ENCODE measurements at places on chromosomes 1 and 21.

DNA sequence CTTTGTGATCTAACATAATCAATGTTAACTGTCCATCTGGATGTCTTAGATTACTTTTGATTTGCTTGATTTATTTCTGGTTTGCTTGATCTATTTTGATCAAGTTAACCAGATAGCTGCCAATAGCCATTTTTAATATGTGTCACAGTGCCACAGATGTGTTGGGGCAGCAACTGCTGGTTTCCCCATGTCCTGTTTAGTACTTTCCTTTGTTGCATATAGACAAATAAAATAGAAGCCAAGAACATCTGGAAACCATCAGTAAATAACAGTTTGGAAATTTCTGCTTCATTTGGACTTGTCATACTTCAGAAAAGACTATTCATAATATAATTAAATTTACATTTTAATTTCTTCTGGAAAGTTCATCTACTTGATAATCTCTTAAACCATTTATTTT, 145.6 kb upstream of the C21orf91 start:
- DNase-seq, result no peak

- DNase-seq, result no peak
Observed at GRCh38 chr21:15430577-15430976, 299.2 kb upstream of the USP25 start.

GRCh38 chr1:82273816-82274215, 473.1 kb downstream of the ADGRL2 start:
- no peak for DNase-seq

DNA sequence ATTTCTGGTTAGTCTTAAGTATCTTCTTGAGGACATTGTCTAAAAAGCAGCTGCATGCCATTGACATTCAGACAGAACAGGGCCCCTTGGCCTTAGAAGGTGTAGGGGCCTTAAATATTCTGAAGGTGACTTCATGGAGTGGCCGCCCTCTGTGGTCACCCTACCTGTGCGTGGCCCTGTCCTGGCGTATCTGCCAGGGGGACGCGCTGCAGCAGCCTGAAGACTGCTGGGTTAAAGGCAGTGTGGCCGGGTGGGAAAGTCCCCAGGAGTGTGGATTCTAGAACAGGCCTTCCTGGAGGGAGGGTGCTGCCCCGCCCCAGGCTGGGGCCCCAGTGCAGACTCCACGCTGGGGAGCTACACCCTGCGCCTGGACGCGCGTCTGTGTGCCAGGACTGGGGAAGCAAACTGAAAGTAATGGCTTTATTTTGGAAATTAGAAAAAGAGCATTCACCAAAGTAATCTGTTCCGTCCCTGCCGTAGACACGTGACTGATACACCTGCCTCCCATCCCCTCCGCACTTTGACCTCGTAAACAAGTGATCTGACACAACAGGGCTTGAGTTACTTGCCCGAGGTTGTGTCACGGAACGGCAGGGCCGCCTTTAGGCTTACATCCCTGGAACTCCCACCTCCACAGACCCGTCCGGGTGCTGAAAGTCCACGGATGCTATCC, 1.8 kb downstream of the AGPAT3 start:
- DNase-seq, result peak; percentile 49

- DNase-seq, result no peak
Observed at GRCh38 chr1:189628857-189629256, 848.8 kb downstream of the BRINP3 start.

- no peak for DNase-seq
Observed at GRCh38 chr1:221886743-221887414, 145.0 kb upstream of the DUSP10 start.

- no peak for DNase-seq
Observed at GRCh38 chr1:21372383-21372782, 67.6 kb upstream of the NBPF3 start.

GRCh38 chr1:86687595-86687994, 16.8 kb upstream of the SH3GLB1 start:
- DNase-seq, result no peak

GRCh38 chr21:28633839-28634555, 358.7 kb downstream of the LTN1 start:
- DNase-seq, result no peak

GRCh38 chr1:240138867-240139266, 47.2 kb downstream of the FMN2 start:
- DNase-seq, result no peak

DNA sequence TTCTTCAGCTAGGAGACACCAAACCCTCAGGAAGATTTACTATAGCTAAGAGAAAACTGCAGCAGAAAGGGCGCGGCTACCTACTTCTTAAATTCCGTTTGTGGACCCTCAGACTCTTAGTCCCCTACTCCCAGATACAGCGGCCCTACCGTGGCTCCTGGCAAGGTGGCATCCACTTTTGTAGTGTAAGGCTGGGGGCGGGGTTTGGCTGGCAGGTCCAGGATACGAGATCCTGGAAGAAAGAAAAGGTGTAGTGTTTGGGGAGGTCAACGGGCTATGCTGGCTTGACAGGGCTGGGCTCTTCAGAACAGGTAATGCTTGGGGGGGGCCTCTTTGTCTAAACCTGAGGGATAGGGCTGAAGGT, 280 bp downstream of the CREB3L4 start:
- no peak for DNase-seq

DNA sequence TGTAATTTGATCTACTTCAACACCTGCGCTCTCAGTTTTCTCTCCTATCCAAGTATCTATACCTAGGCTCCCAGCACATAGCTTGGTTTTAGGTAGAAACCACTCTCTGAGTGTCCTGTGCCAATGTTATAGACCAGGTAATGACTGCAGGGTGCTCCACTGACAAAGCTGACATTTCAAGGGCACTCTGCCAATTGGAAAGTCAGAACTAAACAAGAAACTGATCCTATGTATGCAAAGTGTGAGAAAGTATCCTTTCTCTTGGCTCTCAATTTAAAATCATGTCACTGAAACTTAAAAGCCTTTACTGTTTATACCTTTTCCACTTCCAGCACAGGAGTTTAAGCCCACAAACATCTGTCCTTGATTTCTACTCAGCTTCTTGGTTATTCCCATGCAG, 45.0 kb upstream of the AIM2 start:
- DNase-seq, result no peak

GRCh38 chr1:53196485-53197290, at the start of gene CPT2:
Gene CPT2 (plus strand): TSS chr1:53196824. CDS start chr1:53196944, 120 bp downstream.
- DNase-seq, result peak; percentile 87

DNA sequence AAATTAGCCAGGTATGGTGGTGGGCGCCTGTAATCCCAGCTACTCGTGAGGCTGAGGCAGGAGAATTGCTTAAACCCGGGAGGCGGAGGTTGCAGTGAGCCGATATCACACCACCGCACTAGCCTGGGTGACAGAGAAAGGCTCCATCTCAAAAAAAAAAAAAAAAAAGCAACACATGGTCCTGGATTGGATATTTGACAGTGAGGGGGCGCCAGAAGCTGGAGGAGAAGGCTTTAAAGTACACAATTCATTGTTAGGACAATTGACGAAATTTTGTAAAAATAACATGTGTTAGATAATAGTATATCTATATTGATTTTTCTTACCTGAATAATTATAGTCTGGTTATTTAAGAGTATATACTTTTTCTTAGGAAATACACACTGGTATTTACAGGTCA, 50.2 kb upstream of the USP25 start:
- no peak for DNase-seq

- no peak for DNase-seq
Observed at GRCh38 chr1:10431070-10431730, 967 bp downstream of the CENPS start.

DNA sequence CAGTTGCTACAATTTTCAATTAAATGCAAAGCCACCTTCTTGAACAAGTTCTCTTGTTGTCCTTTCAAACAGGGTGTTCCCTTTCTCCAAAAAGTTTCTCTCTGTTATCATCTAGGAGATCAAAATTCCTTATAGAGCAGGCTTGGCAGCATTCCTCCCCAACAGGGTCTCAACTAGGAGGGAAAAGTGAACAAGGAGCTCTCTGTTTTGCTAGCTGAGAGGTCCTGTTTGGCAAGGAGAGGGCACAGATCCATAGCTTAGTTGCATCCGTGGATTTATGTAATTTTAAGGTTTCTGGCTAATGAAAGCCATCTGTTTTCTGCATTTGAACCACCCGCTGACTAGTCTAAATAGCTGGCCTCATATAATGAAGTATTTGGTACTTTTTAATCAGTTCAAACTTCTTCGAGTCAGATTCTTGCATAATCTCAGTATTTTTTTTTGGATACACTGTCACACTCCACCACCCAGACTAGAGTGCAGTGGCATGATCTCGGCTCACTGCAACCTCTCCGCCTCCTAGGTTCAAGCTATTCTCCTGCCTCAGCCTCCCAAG, 54.0 kb downstream of the APP start:
- DNase-seq, result no peak

DNA sequence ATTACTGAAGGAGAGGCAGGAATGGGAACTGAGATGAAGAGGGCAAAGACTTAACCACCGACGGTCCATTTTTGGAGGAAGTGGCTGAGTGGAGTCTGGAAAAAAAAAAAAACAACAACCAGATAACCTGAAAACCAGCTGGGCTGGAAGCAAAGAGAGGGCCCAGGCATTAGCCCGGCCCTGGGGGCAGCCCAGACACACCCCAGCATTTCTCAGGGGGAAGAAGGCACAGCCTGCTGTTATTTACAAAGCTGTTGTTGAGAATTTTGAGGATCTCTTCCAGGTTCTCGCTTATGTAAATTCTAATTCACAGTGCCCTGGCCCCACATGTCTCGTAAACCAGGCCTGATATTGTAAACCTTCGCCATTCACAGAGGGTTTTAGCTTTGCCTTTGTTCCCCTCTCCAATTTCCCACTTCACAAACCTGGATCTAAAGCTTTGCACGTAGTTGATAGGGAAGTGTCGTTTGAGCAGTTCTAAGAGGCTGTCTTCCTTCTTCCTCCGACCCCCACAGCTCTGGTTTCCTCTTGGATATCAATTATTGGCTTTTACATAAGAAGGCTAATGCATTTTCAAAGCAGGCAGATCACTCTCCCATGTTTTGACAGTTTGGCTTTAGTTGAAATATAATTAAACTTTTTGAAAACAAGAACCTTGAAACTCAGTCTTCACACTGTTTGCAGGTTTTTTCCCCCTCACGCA, 161.8 kb upstream of the IRF2BP2 start:
- no peak for DNase-seq

DNA sequence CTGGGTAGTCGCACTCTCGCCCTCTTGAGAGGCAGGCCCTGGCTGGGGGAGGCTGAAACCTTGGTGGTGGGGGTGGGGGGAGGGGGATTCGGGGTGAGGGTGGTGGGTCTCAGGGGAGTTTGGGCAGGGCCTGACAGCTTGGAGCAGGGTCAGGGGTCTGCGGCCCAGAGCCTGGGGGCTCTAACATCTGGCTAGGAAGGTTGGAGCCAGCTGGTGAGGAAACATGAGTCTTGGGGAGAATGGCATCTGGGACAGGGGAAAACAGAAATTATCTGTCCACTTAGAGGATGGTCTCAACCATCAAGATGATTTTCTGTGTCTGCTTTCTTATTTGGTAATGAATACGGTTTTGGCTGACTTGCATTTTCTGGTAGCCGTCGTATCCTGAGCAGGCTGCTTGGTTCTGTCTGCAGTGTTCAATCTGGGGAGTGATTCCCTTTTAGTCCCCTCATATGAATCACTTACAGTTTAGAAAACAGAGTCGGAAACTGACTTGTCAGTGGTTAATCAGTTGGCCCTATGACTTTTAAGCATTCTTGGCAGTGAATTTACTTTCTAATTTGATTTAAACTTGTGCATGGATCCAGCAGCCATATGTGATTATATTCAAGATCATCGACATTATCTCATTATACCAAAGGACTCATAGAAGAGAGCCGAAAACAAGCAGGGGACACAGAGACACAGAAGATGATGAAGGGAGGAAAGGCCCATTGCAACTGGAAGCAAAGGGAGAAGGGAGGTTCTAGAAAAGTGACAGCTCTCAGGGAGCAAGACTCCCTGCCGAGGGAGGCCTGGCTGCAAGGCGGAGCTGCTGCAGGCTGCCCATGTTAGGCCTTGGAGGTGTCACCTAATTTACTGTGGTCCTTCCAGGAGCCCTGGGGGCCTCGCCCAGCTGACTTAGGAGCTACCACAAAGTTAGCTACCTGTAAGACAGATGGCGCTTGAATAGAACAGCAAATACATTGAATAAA, 237.6 kb downstream of the SDCCAG8 start:
- DNase-seq, result no peak

DNA sequence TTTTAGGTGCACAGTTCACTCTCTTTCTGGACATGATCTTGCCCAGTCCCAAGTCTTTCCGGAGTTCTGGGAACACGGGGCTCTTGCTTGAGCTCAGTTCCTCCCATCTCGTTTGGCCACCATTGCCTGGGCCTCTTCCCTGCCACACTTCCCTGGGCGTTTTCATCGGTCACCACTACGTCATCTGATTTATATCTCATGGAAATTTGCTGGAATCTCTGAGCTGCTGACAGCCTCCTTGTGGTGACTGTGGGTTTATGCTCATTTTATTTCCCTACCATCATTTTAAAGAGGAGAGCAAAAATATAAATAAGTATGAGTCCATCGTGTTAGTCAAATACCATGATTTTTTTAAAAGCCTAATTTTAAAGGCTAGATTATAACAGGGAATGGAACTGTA, 449.1 kb upstream of the KAZN start:
- DNase-seq, result no peak

- no peak for DNase-seq
Observed at GRCh38 chr1:37137601-37138000, 103.3 kb upstream of the GRIK3 start.

- DNase-seq, result no peak
Observed at GRCh38 chr1:232987774-232988140, 37.3 kb downstream of the NTPCR start.

GRCh38 chr1:231424950-231425805, 3.1 kb upstream of the EGLN1 start:
- DNase-seq, result no peak

DNA sequence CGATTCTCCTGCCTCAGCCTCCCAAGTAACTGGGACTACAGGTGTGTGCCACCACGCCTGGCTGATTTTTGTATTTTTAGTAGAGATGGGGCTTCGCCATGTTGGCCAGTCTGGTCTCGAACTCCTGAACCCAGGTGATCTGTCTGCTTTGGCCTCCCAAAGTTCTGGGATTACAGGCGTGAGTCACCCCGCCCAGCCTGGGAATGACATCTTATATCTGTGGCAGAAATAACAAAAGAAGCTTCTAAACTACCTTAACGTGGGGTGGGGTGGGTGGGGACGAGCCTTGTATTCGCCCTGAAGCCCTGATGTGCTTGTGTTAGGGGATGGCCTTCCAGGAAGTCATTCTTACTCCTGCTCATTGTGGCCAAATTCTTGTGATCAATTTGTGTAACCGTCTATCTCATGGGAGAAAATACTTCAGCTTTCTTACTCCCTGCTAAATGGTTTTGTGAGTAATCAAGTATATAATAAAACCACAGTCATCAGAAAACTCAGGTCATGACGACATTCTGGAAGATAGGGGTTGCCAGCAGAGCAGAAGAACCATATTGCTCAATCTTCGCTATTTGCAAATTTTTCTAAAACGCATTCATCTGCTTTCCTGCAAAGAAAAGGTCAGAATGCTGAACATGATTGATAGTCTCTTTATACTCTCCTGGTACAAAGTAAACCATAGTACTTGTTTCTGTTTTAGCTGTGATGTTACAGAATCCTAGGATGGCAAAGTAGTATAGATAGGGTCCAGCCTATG, 63.2 kb downstream of the DIRAS3 start:
- no peak for DNase-seq

GRCh38 chr1:246117066-246117791, 389.9 kb downstream of the SMYD3 start:
- DNase-seq, result peak; percentile 41
